ENCODE measurements at places on chromosomes 2 and 18.

GRCh38 chr2:104052356-104052755 is 801.6 kb upstream of the POU3F3 start:
- DNase-seq = no peak

- DNase-seq = no peak
These were observed 17.0 kb downstream of the SMAD7 start for GRCh38 chr18:48933578-48934414.

GRCh38 chr2:114046373-114046772 is 156.5 kb downstream of the ACTR3 start:
- DNase-seq = no peak

GRCh38 chr2:150387586-150388288 is 99.7 kb downstream of the RND3 start:
- no peak for DNase-seq

DNA sequence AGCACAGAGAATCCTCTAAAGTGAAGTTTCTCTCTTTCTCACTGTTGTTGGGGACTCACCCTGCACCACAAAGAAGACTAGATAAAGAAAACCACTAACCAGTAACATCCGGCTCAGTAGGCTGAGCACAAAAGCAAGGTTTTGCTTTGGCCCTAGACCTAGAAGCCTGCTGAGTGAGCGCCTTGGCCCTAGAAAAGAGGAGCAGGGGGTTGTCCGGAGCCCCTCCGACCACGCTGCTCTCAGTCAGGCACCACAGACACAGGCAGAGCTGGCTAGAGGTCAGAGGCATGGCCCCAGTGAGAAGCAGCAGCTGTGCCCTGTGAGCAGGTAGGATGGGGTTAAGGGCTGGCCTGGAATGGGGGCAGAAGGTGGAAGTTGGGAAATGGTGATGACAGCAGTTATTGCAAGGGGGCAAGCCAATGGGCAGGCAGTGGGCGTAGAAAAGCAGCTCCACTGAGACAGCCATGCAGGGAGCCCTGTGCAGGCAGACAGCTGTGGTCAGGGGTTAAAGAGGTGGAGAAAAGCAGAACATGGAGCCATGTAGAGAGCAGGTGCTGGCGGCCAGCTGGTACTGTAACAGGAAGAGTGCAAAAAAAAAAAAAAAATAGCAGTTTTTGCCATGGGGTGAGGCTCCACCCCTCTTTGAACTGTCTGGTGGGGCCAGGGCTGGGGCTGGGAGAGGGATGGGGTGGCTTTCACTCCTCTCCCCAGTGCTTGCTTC is 36.9 kb upstream of the SLC14A1 start:
- DNase-seq = no peak
